A549 treated with dexamethasone at 1 μM for 4 hours (cell line): ENCODE measurements at places on chromosomes 7 and 10. TPM values are rescaled to one million over a fixed set of nuclear protein-coding genes. Genes with fewer than 3 reads are reported as not detected.

XRCC2 gene
- total RNA-seq = 3.7 to 5.6 TPM (median 5.2 TPM) in 5 replicates

LEP gene
- not detected in 5 replicates for total RNA-seq

SLC18A3 gene
- 0.04 to 0.06 TPM in 2 of 5 replicates, not detected in the others for total RNA-seq

JAKMIP3 gene
- total RNA-seq = 0.59 to 1.1 TPM (median 0.82 TPM) in 5 replicates

AOC1 gene
- 0.08 TPM in 1 of 5 replicates, not detected in the others for total RNA-seq
